HT-29 (cell line): ENCODE measurements at places on chromosomes 4 and X.

- no peak for DNase-seq
Measured at GRCh38 chrX:130915302-130915701, 12.3 kb upstream of the ENOX2 start.

- DNase-seq: no peak
Measured at GRCh38 chr4:184111233-184111832, 106.3 kb downstream of the ENPP6 start.

DNA sequence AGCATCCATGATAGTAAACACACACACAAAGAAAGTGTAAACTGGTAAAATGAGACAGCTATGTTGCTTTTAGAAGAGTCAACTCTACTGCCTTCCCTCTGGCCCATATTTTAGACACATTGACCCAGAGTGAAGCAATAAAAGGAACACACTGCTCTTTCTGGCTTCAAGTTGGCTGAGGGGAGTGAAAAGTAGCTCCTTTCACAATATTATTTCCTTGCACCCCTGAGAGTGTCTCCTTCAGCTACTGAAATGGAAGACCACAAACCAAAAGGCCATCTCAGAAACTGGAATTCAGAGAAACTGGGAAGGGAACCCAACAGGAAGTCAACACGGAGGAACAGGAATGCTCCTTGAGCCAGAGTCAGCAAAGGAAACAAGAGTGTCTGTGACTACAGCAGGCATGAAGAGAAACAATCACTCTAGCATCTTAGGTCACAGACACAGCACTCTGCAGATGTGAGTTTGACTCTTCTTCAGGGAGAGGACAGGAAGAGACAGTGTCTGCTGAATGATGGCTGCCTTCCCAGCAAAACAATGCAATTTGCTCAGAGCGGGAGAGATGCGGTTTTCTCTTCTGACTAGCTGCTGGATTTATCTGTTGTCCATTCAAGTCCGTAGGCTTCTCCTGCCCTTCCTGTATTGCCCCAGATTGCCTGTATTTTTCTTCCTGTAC lies 106.7 kb downstream of the SPATA18 start:
- DNase-seq: no peak

DNA sequence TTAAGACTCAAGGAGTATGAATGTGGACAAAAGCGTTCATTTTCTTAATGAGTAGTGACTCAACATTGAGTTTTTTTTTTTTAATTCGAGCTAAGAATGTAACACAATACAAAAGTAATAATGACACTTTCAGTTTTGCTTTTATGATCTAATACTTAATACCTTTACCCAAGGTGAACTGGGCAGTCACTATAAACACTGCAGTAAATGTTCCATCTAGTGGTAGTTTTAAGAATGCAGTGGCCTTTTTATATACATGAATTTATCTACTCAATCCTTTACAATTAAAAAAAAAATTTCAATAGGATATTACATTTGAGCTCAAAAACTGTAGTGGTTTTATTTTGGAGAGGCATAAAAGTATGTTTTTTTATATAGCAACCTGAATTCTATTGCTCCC lies 33.9 kb downstream of the PDK3 start:
- DNase-seq: peak; percentile 25

DNA sequence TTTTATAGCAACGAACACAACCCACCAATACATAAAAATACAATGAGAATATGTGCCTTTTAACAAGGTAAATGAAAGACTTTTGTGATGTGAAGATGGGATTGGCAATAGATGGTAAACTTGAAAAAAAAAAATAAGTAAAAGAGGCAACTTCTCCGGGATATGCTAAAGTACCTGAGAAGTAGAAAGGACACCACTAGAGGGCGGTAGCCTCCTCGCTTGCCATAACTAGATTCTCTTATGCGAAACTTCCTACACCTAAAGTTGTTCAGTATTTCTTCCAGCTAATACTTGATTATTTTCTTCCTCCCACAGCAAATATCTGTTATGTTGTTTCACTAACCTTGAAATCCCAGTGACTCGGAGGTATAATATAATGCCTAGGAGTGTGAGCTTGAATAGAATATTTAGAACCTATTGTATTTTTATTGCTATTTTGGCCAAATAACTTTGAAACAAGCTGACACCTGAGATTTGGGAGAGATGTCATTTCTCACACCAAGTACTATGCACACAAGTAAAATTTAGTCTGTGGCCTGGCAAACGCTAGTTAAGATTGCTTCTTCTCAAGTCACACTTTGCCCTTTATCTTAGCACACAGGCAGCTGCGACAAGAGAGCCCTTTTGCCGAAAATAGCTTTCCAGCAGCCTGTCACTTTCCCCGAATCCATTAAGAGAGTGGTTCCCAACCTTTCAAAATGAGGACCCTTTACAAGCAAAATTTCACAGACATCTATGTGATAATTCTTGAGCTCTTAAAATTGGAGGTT lies 44.9 kb upstream of the PDLIM5 start:
- DNase-seq: peak; percentile 91

DNA sequence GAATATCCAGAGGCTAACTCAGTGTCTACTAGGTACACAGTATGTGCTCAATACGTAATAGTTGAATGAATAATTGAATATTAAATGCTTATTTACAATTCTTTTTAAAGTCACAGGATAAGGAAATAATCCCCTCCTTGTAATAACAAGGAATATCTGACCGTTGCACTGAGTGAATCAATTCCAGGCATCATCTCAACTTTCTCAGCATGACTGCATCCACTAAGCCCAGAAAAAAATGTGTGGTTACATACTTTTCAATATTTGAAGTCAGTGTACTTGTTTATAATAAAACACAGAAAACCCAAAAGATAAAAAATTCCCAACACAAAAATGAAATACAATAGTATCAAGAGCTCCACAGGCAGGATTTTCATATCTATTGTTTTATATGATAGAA lies 105.4 kb downstream of the TMEM144 start:
- DNase-seq: no peak

DNA sequence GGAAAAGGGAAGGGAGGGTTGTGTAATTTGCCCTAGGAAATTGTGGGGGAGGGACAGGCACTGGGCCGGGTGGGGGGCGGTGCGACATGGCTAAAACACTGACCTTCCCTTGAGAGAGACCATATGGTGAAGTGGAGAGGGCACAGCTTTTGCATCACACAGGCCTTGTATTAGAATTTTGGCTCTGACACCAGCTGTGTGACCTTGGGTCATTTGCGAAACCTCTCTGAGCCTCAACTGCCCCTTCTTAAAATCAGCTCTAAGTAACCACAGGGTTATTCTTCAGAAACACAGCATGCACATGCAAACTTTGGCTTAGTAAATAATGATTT lies 25.8 kb downstream of the PDGFRA start:
- no peak for DNase-seq

- DNase-seq: no peak
Measured at GRCh38 chr4:61521451-61521850, 321.3 kb downstream of the ADGRL3 start.

GRCh38 chr4:90183254-90183653 lies 56.1 kb downstream of the CCSER1 start:
- DNase-seq: peak; percentile 72

DNA sequence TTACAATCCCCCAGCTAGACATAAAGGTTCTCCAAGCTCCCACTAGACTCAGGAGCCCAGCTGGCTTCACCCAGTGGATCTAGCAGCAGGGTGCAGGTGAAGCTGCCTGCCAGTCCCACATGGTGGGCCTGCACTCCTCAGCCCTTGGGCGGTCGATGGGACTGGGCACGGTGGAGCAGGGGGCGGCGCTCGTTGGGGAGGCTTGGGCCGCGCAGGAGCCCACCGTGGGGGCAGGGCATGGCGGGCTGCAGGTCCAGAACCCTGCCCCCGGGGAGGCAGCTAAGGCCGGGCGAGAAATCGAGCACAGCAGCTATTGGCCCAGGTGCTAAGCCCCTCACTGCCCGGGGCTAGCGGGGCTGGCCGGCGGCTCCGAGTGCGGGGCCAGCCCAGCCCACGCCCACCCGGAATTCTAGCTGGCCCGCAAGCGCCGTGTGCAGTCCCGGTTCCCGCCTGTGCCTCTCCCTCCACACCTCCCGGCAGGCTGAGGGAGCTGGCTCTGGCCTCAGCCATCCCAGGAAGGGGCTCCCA lies 9.6 kb upstream of the KLF8 start:
- DNase-seq: no peak

DNA sequence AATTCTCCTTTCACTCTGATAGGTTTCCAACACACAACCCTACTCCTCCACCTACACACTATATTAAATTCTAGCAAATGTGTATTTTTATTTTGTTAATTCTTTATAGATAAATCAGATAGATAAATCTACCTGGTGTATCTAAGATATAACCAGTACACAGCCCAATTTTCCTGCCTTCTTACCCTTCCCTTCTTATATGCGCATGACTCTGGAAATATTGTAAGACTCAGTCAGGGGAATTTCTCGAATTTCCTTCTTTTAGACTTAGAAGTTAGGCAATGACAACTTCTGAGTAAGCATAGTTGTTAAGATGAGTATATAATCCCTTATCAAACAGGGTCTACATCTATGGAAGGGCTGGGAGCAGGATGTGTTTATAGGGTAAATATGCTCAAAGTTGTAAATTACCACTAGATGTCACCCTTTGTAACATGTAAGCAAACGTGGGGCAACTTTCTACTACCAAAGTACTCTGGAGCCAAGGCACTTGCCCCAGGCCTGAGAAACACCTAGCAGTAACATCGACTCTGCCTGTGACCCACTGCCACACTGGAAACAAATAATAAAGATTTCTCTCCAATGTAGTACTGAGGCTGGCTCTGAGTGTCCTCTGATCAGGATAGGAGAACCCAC lies 444.7 kb downstream of the IQCM start:
- DNase-seq: peak; percentile 65

GRCh38 chrX:57177070-57177469 lies 39.9 kb upstream of the SPIN2A start:
- no peak for DNase-seq

- DNase-seq: no peak
Measured at GRCh38 chr4:17719106-17719505, 62.3 kb downstream of the FAM184B start.

GRCh38 chr4:15636818-15637217 lies 18.3 kb downstream of the FBXL5 start:
- DNase-seq: peak; percentile 40

GRCh38 chr4:112063260-112063659 lies 82.0 kb upstream of the FAM241A start:
- peak; percentile 23 for DNase-seq

GRCh38 chr4:20682853-20683252 lies 17.4 kb upstream of the PACRGL start:
- no peak for DNase-seq

DNA sequence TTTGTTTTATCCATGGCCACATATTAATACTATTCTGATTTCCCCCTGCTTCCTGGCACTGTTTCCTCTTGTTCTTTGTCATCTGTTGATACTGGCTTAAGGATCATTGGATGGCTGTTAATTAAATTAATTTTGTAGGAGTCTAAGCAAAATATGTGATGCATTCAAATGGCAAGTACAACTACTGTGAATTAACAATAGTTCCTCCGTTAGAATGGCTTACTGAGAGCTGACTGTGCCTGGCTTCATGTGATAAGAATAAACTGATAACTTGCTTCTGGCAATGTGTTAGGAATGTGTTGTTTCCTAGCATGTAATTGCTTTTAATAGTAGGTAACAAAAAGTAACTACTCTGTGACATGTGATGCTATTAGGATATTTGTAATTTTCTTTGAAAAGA lies 98.5 kb downstream of the RPA4 start:
- DNase-seq: no peak

DNA sequence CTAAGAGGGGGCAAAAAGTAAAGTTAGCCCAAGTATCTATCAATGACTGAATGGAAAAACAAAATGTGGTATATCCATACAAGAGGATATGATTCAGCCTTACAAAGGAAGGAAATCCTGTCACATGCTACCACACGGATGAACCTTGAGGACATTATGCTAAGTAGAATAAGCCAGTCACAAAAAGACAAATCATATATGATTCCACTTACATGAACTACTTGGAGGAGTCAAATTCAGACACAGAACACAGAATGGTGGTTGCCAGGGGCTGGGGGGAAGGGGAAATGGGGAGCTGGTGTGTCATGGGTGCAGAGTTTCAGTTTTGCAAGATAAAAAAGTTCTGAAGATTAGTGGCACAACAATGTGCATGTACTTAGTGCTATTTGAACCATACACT lies 101.8 kb downstream of the SH3KBP1 start:
- no peak for DNase-seq

DNA sequence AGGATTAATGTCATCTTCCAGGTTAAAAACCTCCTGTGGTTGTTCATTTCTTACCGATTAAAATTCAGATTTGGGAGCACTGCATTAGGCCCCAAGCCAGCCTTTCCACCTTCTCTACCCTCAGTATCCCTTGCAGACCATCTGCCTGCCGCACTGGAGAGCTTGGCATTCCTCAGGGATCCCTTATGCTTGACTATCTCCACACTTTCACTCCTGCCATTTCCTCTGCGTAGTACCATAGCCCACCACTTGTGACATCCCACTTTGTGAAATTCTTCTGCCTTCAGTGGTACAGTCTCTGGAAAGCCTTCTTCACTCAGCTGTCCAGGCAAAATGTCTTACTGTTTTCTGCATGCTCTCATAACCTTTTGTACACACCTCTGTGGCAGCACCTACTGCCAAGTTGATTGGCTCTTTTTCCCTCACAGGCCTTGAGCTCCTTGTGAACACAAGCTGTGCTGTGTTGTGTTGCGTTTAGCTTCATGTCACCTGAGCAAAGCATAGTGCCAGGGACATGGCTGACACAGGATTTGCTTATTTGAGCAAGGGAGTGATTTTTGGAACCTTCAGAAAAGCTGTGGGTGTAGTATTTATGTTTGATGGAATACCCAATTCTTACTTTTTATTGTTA lies 156.4 kb downstream of the ARX start:
- DNase-seq: no peak
